ENCODE measurements at places on chromosomes 7 and 10.

DNA sequence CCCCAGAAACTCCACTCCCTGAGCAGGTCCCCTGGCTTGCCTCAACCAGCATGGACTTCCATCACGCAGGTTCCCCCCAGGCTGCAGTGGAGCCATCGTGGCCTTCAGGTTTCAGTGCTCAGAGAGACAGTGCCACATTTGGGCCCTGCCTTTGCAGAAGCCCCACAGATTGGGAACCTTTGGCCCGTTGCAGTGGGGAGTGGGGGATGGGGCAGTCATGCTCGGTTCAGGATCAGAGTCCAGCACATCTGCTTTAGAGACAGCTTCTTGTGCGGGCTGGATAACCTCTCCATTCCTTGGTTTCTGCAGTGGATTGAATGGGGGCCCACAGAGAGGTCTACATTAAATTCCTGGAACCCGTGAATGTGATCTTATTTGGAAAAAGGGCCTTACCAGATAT, 183.9 kb downstream of the EBF3 start:
- no peak for DNase-seq

DNA sequence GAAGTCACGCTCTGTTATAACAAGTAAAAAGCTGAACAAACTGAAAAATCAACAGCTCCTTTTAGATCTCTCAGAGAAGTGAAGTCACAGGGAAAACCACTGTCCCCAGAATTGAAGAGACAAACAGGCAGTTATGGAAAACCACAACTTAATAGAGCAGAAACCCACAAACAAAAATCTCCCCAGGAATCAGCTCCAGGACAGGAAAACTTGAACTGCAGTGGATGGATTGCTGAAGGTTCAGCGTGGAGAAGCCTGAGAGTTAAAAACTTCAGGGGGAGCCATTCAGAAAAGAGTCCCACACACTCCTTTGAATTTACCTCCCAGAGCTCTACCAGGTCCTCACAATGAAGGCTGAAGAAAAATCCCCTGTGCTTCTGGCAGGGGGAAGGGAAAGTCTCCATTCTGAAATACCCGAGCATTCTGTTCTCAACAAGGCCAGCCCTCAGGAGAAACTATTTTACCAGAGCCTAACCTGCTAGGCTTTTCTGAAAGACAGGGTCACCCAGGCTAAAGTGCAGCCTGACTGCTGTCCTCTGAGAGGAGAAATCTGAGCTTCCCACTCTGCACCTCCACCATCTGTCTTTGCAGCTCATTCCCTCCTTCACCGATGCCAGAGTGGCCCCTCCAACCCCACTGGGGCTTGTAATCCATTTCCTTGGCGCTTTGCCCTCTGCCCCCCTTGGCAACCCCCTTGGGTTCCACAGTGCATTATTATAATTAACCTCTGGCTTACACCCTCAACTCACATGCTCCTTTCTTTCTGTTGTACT, 65.0 kb upstream of the CCNY start:
- no peak for DNase-seq

DNA sequence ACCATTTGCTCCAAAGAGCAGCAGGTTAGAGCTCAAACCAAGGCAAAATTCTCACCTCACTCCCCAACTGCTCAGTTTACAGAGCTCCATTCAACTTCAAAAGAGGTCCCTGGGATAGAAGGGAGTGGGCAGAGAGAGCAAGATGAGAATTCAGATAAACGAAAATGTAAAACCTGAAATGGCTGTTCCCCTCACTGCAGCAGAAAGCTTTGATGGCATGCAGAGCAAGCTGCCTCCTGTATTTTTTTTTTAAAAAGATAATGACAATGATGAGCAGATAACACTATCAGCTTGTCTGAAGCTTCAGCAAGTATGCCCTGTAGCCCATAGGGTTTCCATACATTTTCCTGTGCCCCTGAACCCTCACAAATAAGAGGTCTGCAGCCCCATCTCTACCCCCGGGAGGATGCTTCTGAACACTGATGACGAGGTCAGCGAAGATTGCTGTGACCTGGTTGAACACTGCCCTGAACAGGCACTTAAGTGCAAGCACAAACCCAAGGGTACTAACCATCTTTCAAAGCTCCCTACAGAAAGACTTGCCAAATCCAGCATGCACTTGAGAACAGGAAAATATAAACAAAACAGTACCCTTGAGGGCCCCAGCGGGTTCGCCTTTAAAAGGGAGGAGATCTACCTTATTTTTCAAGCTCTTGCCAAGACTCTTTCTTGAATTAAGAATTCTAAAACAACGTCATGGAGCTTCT, 81.3 kb downstream of the GLI3 start:
- no peak for DNase-seq

DNA sequence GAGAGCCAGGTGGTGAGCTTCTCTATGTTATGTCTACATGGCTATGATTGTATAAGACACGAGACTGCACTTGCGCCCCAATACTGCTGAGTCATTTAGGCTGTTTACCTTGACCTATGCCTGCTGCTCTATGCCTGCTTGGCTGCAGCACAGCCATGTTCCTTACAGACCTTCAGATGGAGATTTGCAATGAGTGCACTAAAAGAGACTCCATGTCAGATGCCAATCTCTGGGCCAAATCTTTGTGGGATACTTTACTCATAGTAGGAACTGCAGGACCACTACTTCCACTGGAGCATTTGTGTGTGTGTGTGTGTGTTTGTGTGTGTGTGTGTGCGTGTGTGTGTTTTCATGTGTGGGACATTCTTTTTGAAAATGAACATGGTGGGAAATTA, 50.0 kb upstream of the KMT2E start:
- peak; percentile 80 for DNase-seq

- no peak for DNase-seq
Measured at GRCh38 chr10:133544506-133544905, 17.3 kb downstream of the CYP2E1 start.

DNA sequence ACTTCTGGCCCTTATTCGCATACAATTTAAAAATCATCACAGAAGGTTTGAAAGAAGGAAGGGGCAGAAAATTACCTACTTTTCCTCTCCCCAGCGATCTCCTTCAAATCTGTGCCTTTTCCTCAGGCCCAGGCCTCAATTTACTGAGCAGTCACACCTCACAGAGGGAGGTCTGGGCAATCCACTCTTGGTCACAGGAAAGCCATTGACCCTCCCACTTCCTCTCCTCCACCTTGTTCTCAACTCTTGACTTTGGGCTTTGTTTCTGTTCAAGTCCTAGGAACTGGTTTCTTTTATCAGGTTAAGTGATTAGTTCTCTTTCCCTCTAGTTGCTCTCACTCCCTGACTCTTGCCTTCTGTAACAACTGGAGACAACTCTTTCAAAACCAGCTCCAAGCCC, 37.0 kb upstream of the ATRNL1 start:
- no peak for DNase-seq

DNA sequence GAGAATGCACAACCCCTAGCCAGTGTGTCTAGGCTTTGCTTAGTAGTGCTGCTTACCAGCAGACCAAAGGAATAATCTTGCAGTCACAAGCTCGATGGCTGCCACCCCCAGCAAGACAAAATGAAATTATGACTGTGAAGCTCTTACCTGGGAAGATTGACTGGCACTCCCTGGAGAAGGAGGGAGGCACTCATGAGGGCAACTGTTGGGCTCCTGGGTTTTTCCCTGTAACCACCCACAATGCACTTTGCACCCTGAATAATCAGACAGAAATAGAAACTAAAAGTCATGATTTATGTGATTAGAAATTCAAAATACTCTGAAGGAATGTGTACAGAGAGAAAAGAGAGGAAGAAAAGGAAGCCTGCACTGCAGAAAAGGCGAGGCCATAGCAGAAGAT, 144.3 kb upstream of the DGKB start:
- no peak for DNase-seq

DNA sequence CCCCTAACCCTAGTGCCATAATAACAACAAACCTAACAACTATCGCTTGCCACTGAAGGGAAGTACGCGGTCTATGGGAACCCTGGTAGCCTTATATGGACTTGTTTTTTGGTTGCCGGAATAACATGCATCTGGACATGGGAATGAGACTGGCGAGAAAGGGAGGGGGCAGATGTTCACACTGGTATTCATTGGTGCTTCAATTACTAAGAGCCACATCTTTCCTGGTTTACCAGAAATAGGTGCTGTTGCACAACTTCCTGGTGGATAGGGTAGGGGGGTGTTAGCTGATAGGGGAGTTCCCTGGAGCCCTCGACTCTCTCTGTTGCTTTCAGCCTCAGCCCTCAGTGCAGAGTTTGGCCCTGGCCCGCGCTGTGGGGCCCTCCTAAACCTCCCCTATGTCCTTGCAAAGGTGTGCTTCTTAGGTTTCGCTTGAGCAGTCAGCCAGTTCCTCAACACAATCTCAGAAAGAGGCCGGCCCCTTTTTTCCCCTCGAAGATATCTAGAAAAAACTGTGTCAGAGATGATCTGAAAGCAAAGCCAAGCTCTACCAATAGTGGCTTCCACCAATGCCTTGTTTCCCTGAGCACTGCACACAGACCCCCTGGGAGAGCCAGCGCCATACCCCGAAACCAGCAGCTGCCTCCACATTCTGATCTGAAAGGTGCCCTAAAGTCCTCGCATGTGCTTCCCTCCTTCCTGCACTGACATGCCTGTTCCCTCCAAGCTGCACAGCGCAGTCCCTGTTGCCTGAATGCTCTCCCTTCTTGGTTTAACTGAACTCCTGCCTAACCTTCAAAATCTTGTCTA, 13.5 kb downstream of the TBXAS1 start:
- peak; percentile 25 for DNase-seq

- no peak for DNase-seq
Measured at GRCh38 chr7:142445019-142445686, 187.3 kb upstream of the PRSS58 start.

DNA sequence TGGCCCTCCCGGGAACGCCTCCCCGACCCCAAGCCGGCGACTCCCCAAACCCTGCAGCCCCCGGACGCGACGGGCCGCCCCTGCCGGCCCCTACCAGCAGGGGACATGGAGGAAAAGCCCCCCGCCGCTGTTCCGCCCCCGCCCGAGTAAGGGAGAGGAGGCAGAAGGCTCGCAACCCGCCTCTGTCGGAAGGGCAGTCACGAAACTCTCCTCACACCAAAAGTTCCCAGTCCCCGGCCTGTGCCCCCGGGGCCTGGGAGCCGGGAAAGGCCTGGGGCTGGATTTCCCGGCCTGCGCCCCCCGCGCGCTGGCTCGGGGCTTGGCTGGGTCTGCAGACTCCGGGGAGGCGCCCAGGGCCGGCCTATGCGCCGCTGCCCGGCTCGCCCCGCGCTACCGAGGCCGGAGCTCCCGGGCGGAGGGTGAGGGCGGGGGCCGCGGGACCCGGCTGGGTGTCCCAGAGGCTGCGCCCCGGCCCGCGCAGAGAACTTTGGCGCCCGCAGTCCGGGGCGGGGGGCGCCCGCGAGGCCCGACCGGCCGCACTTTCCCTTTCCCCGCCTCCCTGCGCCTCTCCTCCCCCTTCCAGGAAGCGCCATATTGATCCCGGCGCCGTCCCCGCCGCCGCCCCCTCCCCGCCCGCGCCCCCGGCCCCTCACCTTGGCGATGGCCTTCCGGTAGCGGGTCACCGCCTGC, 728 bp downstream of the PARD3 start:
- no peak for DNase-seq

GRCh38 chr7:112798274-112799159, 8.3 kb upstream of the TMEM168 start:
- DNase-seq, result no peak

DNA sequence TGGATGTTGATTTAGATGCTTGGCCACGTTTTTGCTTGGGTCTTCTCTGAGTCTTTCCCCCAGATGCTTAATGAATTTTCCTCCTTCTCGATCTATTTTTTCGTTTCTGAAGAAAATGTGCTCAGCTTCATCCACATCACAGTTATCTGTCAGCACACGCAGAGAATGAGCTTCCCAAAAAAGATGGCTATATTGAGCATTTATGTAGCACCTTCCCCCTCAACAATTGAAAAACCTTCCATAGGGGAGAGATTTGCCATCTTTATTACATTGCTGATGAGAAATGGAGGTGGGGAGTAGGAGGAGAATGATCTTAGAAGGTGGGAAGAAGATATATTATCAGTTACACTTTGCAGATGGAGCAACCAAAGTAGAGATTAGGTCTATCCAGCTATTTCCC, 228.1 kb upstream of the PHYHIPL start:
- DNase-seq, result no peak

DNA sequence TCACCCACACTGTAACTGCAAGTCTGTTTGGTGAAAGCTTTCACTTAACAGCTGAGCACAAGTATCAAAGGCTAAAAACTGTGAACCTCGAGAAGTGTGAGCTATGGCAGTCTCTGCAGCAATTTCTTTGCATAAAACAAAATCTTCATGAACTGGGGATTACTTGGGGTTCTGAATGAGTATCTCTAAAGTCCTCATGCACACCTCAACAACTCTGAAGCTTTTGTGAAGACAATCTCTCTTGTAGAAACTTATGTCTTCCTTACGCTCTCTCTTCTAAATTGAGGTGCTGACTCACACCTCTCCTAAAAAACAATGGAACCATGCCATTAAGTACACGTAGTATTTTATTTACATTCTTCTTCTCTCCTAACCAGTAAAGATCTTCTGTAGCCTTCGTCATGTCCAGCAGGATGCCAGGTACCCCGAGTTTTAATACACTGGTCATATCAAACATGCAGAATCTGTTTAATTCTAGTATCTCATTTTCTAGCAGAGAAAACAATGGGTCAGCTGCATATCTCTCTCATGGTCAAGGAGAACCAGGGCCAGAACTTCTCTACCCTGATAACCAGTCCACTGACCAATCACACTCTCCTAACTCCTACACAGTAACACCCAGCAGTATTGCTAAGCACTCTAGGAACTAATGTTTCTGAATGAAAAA, 76.9 kb downstream of the UBE2H start:
- DNase-seq, result peak; percentile 63

DNA sequence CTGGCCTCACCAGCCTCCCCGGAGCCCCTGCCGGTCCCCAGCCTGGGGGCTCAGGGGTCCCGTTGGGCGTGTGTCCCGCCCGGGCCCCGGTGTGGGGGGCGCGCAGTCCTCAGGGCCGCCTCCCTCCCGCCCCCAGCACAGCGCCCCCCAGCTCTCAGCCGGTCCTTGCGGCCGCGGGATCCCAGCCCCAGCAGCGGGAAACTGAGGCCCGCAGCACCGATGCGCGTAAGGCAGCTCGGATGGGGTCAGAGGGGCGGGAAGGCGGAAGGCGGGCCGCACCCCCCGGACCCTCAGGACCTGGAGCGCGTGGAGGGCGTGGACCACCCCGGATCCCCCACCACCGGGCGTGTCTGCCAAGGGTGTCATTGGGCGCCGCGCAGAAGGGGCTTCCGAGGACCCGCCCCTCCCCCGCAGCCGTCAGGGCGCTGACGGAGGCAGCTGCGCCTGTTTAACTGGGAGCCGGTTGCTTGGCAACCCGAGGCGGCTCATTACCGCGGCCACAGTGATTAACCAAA, 14.9 kb downstream of the UNCX start:
- DNase-seq, result no peak

- DNase-seq, result peak; percentile 48
Measured at GRCh38 chr7:113289140-113289740, 170.9 kb upstream of the SMIM30 start.
